ENCODE measurements at places on chromosomes 7 and 10.

- DNase-seq, result no peak
These were observed 226.0 kb downstream of the SFMBT2 start for GRCh38 chr10:7184660-7185366.

- peak; percentile 53 for DNase-seq
These were observed 3.8 kb upstream of the ANTXRL start for GRCh38 chr10:46282842-46283574.

GRCh38 chr7:127391591-127392181 is 822 bp downstream of the ZNF800 start:
- DNase-seq, result peak; percentile 62

DNA sequence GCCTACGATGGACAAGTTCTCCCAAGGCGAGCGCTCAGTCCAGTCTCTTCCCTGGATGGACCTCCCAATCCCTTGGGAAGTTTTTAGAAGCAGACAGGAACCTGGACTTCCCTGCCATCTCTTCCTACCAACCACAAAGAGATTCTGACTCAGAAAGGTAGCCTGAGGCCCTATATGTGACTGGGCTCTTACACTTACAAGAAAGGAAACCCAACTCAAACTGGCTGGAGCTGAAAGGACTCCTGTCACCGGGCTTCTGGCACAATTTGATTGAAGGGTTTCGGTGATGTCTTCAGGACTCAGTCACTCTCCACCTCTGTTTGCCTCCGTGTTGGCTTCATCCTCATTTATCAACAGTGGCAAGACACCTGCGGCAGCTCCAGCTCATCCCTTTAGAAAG is 3.7 kb upstream of the COL13A1 start:
- no peak for DNase-seq

DNA sequence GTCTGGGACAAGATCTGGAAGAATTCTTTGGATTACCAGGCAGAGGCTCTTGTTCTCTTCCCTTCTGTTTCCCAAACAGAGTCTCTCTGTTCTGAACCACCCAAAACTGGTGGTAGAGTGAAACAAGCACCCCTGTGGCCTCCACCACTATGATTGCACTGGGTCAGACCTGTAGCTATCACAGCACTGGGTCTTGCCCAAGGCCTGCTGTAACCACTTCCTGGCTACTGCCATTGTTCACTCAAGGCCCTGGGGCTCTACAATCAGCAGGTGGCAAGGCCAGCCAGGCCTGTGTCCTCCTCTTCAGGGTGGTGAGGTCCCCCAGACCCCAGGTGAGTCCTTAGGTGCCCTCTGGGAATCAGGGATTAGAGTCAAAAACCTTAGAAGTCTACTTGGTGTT is 4.1 kb upstream of the LRRC17 start:
- DNase-seq, result no peak

- DNase-seq, result no peak
These were observed 563.2 kb downstream of the DNAJB6 start for GRCh38 chr7:157900011-157900410.

DNA sequence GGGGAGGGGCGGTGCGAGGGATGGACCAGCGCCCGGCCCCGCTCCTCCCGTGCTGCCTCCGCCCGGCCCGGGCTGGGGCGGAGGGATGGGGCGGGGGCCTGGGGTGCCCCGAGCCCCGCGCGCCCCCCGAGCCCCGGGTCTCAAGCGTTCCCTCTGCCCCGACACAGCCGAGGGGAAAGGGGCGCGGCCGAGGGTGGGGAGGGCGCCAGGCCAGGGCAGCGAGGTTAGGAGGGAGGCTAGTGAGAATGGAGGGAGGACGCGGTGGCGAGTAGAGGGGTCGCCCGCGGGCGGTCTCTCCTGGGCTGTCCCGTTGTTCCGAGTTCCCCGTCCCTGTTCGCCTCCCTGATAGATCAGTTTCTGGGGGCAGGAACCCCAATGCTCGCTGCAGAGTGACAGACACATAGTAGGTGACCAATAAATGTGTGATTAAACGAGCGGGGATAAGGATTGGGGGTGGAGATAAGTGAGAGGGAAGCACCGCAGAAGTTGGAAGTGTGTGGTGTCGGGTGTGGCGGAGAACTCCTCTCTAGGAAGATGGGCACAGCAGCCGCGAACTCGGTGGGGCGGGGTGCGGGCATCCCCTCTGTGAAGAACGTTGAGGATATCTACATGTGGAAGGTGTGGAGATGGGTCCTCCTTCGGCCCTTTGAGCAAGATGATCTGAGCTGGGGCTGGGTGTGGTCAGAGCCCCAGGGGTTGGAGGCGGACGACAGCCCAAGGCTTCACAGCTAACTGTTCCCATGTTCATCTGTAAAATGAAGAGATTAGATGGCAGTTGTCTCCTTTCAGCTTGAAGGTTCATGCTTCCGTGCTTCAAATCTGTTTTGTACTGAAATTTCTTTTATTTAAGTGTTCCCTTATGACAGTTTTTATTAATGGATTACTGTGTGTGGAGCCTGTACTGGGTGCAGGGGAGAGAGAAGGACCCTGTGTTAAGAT is 580 bp downstream of the ZNF775 start:
- DNase-seq, result no peak

DNA sequence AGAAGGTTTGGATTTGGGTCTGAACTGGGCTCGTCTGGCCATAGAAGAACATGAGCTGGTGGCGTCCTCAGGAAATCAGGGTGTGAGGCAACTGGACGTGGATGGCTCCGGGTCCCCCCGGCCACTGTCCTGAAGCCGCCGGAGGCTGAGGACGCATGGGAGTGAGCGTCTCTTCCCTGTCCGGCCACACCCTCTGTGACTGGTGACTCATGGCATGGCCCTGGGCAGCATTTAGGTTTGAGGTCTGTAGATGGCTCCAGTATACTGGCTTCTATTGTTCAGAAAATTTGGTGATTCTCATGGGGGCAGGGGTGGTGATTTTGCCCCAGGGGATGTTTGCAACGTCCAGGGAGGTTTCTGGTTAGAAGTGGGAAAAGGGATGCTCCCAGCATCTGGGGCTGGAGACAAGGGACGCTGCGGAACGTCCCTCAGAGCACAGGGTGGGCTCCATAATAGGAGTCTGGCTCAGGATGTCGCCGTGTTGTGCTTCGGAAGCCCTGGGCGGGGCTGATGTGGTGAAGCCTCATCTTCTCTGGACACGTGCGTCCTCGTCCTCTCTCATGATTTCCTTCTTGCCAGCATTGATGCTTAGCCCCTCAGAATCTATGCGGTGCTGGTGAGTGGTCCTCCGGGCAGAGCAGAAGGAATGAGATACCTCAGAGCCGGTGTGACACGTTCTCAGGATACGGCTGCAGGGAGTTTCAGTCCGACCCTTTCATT is 49.9 kb downstream of the PITRM1 start:
- no peak for DNase-seq

- DNase-seq, result no peak
These were observed 16.7 kb downstream of the AQP1 start for GRCh38 chr7:30928254-30928872.

GRCh38 chr10:11891776-11892486 is 68.8 kb downstream of the PROSER2 start:
- no peak for DNase-seq

DNA sequence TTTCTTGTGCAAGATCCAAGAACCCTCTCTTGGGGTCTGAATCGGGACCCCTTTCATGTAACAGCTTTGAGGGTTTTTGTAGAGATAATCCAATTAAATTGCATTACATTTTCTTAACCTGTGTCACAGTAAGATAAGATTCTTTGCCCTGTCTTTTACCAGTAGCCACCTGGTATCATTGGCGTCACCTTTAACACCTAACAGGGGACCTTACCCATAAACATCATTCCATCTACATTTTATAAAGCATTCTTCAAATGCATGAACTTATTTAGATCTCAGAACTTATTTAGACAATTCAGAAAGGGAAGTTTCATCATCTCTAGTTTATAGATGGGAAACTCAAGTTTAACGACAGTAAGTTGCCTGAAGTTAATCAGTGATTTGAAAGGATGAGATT is 106.4 kb upstream of the KLF6 start:
- DNase-seq, result no peak

GRCh38 chr10:131519723-131520605 is 208.4 kb upstream of the TCERG1L start:
- no peak for DNase-seq

- peak; percentile 2 for DNase-seq
These were observed 28.7 kb downstream of the CHST15 start for GRCh38 chr10:124064676-124065075.

- no peak for DNase-seq
These were observed 457.3 kb upstream of the NFE2L3 start for GRCh38 chr7:25694699-25695098.

- DNase-seq, result no peak
These were observed 417.9 kb downstream of the RPS24 start for GRCh38 chr10:78451592-78451991.

DNA sequence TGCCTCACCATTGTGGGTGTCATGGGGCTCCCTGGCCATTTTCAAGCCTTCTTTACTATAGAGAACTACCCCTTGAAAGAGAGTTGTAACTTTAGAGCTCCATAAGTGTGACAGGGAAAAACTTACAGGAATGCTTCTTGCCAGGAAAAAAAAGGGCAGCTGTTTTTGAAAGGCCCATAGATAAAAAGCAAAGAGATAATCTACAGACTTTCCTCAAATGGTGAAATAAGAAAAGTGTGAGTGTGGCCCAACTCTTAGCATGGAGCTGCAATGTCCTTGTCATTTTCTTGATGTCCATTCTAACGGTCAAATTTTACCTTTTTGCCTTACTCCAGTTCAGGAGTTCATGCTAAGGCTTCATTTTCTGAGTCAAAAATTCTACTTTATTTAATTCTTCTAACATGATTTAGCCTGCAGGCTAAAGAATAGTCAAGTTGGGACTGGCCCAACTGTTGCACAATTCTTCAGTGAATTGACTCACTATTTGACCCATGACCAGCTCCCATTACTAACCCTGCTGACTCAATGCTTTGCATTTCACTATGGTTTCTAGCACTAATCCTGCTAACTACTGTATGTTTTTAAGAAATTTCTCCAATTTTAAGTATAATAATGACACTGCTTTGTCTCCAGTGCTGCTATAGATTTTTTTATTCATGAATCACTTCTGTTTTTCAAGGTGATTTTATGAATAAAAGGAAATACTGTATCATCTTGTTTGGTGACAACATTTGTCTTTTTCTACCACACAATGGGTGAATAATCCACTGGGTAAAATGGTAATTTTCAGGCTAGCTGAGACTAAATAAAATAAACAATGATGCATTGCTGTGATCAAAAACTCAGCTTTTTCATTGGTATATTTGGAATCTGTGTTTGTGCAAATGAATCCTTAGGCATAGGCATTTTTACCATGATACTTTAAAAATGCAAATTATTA is 41.4 kb upstream of the SGCE start:
- no peak for DNase-seq

- no peak for DNase-seq
These were observed 143.2 kb downstream of the USP6NL start for GRCh38 chr10:11468126-11468742.

DNA sequence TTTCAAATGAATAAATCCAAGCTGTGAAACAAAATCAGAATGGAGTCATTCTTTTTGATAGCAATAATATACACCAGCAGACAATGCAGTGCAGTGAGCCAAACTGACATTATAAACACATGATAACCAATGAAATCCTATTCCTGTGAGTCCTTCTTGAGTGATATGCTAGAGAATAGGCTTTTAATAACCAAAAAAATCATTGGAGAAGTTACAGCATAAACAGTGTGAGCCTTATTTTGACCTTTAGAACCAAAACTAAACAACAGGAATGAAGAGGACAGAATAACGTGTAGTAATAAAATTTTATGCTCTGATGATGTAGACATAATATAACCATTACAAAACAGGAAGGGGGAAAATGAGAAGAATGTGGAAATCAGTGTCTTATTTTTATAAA is 8.7 kb downstream of the HUS1 start:
- no peak for DNase-seq

DNA sequence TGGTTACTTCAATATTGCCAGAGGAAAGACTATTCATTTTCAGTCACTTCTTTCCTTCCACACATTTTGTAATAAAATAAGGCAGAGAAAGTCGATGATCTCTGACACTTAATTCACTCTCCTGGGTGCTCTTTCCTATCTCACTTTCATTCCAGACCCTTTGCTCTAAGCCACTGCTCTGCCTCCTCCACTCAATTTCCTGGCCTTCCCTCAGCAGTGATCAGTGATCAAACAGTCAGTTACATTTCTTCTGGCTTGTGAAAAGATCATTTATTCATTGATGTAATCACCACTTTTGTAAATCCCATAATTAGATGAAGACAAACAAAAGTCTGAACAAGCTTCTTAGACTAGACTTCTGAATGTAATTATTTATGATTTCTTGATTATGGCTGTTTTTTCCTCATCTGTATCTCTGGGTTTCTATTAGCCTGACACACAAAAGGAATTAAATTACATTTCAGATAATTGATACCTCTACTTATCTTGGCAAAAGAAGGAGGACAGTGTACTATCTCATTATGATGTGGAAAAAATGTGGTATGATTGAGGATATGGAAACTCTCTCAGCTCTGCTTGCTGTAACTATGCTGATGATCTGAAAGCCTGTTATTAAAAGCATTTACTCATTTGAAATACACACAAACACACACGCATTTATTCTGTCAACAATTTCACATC is 1102.3 kb downstream of the GRM8 start:
- no peak for DNase-seq

DNA sequence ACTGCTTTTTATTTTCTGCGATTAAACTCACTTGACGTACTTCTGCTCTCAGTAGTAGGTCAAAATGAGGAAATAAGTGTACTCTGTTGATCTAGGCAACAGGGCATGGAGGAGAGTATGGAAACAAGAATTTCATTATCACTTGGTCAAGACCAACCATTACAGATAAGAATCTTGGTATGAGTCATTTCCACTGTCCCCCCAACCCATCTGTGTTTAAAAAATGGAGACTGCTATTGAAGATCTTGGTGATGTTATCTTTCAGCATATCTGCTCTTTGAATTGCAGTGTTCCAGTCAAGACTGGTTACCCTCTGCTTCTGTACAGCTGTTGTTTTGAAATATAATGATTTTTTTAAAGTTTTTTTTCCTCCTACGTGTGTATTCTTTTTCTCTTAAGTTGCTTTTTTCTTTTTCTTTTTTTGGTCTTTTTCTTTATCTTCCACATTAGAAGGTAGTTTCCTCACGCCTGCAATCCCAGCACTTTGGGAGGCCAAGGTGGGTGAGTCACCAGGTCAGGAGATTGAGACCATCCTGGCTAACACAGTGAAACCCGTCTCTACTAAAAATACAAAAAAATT is 11.7 kb downstream of the STAM start:
- DNase-seq, result peak; percentile 70

- no peak for DNase-seq
These were observed 43.4 kb upstream of the PDLIM1 start for GRCh38 chr10:95333997-95334804.

- DNase-seq, result no peak
These were observed 87.0 kb upstream of the KMT2E start for GRCh38 chr7:104927055-104927454.

GRCh38 chr7:1859266-1860035 is 189.4 kb downstream of the ELFN1 start:
- DNase-seq, result no peak

DNA sequence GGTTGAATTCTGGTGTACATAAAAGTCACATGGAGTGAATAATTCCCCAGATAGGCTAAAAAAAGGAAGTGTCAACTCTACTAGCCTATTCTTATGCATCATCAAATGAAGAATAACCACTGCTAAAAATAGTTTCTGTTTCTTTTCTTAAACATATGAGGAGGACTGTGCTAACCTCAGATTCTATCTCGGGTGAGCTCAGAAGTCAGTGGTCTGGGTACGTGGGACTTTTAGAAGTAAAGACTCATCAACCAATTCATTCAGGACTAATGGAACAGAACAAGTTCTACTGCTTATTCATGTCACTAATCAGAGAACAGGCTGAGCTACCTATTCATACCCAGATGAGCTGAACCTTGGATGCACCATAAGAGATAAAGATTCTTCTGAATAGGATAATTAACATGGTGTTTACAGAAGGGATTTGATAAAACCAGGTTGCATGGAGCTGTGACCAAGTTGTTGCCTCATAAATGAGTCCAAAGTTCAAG is 9.5 kb upstream of the ASAH2 start:
- DNase-seq, result peak; percentile 41
